ENCODE measurements at places on chromosomes 1 and 21.

DNA sequence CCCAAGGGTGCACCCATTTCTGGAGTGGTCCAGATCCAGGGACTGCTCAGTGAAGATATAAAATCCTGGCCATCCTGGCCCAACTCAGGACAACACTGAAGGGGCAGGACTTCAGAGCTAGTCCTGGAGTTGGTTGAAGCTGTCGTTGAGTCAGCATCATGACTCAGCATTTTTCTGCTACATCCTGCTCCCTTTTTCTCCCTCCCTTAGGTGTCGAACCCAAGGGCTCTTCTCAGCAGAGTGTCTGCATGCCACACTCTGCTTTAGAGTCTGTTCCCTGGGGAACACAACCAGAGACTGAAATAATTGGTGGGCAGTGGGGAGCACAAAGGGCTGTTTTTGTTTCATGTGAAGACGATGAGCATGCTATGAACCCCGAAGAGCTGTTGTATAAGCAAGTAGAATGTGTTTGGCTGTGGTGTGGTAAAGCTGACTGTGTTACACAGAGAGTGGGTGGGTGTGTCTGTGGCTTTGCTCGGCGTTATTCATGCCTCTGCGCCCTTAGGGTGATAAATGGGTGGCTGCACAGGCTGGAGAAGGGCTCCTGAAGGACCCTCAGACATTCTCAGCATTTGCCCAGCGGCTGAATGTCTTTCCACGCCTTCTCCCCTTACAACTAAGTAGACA lies 167.2 kb downstream of the CYYR1 start:
- no peak for DNase-seq

- DNase-seq, result no peak
Measured at GRCh38 chr1:167757433-167758309, 35.9 kb downstream of the MPZL1 start.

DNA sequence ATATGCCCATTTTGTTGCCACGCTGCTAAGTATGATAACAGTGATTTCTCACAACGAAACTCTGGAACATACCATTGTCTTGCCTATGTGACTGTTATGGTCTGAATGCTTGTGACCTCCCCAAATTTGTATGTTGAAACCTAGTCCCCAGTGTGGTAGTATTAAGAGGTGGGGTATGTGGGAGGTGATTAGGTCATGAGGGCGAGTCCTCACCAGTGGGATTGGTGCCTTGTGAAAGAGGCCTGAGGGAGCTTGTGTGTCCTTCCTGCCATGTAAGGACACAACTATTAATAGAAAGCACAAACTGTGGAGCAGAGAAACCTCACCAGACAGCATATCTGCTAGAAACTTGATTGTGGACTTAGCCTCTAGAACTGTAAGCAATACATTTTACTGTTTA lies 84.6 kb downstream of the SELENOF start:
- DNase-seq, result no peak

GRCh38 chr1:8409106-8409505 lies 91.2 kb downstream of the SLC45A1 start:
- DNase-seq, result peak; percentile 21

GRCh38 chr1:28803051-28803450 lies 8.9 kb upstream of the OPRD1 start:
- no peak for DNase-seq

DNA sequence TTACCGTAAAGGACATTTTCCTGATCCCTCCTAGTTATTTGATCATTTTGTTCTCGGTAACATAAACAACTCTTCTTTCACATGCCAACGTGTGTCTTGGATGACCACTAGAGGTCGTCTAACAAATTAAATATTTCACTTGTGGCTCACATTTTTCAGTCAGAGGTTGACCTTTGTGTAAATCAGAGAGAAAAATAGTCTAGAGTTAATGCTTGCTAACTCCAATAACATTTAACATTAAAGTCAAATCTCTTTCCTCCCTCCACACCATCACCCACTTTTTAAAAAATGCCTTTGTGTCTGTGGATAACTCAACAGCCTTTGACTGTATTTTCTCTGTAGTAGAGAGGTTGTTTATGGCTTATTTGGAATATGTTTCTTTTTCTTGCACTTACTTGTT lies 220.5 kb upstream of the B3GALT2 start:
- DNase-seq, result no peak

GRCh38 chr1:229479660-229480399 lies 28.3 kb downstream of the NUP133 start:
- no peak for DNase-seq

GRCh38 chr1:204812842-204813241 lies 57.8 kb upstream of the NFASC start:
- no peak for DNase-seq

- no peak for DNase-seq
Measured at GRCh38 chr1:224774378-224774777, 155.1 kb upstream of the DNAH14 start.

Measured in stimulated activated naive CD4-positive, alpha-beta T cell (primary cell).